AG20443 (cell line): ENCODE measurements at places on chromosomes 5 and 9.

GRCh38 chr5:1034986-1035385 lies 26.4 kb downstream of the NKD2 start:
- no peak for DNase-seq

- no peak for DNase-seq
Observed at GRCh38 chr5:92838253-92838652, 742.8 kb downstream of the NR2F1-AS1 start.

- peak; percentile 28 for DNase-seq
Observed at GRCh38 chr5:158522776-158523175, 576.9 kb downstream of the EBF1 start.

- no peak for DNase-seq
Observed at GRCh38 chr5:172588380-172588779, 52.7 kb upstream of the NEURL1B start.

DNA sequence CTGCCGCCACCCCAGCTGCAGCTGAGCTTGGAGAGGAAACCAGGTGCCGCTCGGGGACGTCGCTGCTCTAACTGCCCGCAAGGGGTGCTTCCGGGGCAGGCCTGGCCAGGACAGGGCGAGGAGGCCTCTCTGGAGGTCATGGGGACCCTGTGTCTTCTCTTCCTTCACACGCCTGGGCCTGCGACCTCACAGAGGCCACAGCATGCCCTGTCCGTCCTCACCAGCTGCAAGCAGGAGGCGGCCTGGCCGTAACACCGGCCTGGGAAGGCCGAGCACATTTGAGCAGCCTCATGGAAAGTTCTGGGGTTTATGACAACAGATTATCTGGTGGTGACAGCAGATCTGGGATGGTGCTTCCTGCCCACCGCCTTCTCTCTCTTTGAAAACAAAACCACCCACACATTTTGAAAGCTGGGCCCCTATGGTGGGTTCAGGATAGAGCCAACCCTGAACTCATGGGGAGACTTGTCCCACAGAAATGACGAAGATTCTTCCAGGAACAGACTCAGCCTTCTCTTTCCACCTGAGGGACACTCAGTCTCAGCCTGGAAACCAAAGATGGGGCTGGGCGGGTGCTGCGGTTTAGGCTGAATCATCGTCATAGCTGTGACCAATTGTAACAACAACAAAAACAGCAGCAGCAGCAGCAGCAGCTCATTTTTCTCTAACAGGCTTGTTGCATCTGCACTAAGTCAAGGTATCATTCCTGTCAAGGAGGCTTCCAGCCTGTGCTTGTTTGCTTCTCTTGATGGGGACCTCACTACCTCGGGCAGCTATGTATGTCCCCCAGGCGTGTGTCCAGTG lies 99.6 kb upstream of the RAPGEF1 start:
- DNase-seq: peak; percentile 89

GRCh38 chr5:96280946-96281393 lies 152.1 kb downstream of the PCSK1 start:
- DNase-seq: peak; percentile 18

GRCh38 chr5:15864536-15865215 lies 314.9 kb downstream of the MARCHF11 start:
- DNase-seq: no peak

DNA sequence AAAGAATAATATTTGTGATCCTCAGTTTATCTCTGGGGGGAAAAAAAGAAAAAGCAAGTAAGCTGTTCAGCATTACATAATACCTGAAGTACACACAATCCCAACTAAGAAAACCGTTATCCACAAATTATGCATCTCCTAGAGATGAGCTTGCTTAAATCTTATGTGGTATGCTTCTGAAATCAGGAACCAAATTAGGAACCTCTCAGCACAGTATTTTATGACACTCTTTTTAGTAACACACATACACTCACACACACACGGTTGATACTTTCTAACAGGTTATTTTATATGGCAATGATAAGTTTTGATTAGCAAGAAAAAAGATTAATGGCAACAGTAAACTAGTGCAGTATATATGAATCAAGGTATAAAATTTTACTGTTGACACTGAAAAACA lies 1.2 kb upstream of the ZNF510 start:
- no peak for DNase-seq

GRCh38 chr9:136196404-136197083 lies 8.4 kb downstream of the LHX3 start:
- DNase-seq: no peak

- no peak for DNase-seq
Observed at GRCh38 chr5:90353254-90353653, 56.3 kb downstream of the CETN3 start.

DNA sequence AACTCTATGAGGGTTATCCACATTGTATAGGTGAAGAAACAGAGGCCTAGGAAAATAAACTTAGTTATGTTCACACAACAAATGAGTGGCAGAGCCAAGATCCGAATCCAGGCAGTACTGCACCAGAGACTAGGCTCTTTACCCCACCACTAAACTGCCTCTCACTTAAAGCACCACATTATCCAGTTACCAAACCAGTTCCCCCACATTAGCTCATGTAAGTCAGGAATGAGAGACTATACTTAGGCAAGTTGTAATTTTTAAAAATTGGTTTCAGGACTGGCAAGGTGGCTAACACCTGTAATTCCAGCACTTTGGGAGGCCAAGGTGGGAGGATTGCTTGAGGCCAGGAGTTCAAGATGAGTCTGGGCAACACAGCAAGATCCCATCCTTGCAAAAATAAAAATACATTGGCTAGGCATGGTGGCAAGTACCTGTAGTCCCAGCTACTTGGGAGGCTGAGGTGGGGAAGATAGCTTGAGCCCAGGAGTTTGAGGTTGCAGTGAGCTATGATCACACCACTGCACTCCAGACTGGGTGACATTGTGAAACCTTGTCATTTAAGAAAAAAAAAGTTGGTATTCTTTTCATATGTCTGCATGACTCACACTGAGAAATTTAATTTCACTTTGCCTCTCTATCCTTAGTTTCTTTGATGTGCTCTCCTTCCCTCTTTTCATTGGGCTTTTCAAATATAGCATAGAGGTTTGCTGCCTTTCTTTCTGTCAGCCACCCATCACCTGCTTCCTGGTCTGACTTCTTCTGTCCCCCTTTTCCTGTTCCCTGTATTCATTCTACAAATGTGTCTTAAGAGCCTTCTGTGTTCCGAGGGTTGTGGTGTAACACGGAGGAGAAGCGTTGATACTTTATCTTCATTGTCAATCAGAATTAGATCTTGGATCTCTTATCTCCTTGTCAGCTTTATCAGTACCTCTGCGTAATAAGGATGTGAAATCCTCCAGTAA lies 64.7 kb downstream of the ERMP1 start:
- no peak for DNase-seq
